AG04449 (cell line): ENCODE measurements at places on chromosomes 1 and 21.

DNA sequence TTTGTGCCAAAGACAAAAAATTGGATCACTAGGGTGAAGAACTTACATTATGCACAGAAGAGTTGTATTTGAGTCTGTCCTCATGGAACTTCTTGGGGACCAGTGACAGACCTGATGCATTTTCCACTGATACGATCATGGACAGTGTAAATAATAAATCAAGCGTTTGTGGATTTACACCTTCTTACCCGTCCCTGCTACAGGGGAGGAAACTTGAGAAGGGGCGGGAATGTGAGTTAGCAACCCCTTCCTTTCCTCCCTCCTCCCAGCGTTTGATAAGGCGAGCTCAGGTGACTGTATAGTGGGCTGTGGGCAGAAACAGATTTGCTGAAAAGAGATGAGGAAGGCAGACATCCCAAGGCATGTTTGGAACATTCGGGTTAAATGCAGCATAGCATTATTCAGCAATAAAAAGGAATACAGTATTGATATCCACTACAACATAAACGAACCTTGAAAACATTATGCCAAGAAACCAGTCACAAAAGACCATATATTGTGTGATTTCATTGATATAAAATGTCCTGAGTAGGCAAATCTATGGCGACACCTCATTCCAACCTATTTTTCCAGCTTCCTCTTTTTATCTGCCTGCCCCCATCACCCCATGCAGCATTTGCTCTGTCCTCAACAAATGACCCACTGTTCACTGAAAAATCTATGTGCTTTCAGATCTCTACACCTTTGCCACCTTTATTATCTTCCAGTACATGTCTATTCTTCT is 128.7 kb downstream of the ZZZ3 start:
- DNase-seq, result no peak

- DNase-seq, result no peak
Measured at GRCh38 chr1:19643602-19644394, at the start of gene NBL1. Gene NBL1 (plus strand): TSS chr1:19644311. CDS start chr1:19655031, 10,720 bp downstream.

GRCh38 chr1:115810609-115811008 is 30.3 kb downstream of the NHLH2 start:
- DNase-seq, result no peak

DNA sequence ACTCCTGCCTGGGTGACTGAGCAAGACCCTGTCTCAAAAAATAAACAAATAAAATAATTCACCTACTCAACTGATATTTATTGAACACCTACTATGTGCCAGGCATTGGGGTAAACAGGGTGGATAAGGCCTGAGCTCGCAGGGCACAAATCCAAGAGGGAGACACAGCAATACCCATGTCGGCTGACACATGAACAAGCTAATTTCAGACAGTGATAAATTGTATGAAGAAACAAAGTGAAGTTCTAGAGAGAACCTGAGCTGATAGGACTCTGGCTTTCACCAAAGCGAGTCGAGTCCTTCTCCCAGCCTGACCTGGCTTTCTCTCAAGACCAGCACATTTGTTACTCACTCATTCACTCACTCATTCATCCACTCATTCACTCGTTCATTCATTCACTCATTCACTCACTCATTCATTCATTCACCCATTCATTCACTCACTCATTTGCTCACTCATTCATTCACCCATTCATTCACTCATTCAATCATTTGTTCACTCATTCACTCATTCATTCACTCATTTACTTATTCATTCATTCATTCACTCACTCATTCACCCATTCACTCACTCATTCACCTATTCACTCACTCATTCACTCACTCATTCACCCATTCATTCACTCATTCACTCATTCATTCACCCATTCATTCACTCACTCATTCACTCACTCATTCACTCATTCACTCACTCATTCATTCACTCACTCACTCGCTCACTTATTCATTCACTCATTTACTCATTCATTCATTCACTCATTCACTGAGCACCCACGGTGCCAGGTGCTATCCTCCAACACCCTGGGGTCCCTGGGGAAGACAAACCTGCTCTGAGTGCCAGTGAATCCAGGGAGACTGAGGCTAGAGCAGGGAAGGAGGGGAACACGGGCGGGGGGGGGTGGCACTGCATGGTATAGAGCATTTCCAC is 37.4 kb upstream of the CASZ1 start:
- DNase-seq, result no peak

DNA sequence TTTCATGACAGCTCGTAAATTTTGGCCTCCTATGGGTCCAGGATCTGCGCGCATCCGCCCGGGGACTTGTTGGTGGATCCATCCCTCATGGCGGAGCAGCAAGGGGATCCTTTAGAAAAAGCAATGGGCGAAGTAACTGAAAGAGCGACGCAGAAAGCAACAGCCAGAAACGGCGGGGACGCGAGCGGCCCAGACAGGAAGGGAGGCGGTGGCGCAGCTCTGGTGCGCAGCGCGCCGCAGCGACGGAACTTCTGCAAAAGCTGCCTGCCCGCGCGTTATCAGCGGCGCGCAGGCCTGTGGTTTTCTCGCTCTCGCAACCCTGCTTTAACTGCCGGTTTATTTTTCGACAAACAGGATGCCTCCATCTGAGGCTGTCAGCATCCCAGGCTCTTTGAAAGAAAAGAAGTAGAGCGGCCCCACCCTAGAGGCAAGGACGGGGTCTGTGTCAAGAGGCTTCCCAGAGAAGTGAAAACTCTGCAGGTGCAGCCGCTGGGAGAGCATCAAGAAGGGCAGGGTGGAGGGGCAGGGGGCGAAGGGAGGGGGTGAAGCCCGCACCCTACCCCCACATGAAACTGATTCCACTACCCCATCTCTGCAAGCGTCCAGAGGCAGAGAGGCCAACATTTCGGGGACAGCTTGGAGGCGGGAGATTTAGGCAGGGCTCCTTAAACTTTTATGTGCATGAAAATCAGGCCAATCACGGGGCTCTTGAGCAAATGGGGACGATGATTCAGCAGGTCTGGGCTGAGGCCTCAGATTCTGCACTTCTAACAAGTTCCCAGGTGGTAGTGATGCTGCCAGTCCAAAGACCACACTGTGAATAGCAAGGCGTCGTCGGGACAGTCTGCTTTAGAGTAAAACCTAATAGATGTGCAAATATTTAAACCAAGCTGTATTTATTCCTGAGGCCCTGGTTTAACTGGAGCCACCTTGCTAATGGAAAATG is 22.2 kb downstream of the RUNX1 start:
- DNase-seq, result no peak

DNA sequence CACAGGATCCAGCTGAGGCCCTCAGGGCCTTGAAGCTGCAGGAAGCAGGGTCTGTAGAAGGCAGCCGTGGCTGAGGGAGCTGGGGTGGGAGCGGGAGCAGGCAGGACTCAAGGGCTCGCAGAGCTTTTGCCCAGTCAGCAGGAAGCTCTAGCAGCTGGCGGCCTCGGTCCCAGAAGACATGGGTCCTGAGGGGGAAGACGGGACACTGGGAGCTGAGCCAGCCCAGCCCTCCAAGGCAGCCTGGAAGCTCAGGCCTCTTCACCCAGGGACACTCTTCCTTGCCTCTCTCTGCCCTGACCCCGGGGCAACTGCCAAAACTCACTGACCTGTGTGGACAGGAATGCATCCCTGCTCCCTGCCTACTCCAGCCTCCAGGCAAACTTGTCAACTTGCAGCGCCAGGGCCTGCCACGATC is 8.9 kb downstream of the ADGRB2 start:
- no peak for DNase-seq

- no peak for DNase-seq
Measured at GRCh38 chr1:20485527-20486456, at the start of gene CAMK2N1. Gene CAMK2N1 (minus strand): TSS chr1:20486210. CDS start chr1:20485379, 831 bp downstream.

DNA sequence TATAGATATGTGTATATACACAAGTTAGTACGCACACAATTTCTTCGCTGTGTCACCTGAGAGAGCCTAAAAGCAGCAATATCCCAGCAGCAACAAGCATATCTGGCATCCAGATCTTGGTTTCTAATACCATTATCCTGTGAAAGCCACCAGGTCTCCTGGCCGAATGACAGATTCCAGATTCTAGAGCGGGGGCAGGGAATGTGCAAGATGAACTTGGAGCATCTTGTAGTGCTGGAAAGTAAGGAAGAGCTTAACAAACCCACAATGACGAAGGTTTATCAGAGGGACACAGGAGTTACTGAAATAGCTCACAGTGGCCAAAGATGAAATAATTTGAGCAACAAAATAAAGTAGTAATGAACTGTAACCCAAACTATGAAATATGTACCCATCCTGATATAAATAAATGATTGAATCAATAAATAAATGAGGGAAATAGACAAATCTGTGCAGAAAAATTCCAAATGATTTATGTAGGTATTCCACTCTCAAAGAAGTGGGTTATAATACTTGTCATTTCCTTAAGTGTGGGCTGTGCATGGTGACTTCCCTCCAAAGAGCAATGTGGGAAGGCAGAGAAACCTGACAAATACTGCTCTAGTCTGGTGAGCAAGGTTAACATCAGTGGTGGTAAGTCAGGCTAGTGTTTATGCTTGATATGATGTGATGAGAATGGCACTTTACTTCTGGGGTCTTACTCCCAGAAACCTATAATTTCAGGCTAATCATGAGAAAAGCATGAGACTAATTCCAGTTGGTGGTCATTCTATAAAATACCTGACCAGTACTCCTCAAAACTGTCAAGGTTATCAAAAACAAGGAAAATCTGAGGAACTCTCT is 67.9 kb downstream of the LRRC8D start:
- DNase-seq, result no peak

DNA sequence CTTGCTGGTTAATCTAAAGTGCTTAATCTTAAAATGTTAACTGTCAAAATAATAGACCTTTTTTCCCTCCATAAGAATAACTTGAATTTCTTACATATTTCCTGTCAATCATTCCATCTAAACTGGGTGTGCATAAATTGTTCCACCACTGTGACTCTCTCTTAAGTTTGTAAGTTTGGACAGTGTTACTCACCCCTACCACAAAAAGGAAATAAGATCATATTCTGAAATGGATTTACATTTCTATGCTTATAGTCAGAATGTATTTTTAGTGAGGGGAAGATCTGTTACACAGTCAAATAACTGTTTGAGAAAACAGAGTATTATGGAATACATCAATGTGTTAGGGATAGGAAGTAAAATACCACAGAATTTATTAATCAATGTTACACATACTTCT is 109.6 kb upstream of the DPYD start:
- no peak for DNase-seq

DNA sequence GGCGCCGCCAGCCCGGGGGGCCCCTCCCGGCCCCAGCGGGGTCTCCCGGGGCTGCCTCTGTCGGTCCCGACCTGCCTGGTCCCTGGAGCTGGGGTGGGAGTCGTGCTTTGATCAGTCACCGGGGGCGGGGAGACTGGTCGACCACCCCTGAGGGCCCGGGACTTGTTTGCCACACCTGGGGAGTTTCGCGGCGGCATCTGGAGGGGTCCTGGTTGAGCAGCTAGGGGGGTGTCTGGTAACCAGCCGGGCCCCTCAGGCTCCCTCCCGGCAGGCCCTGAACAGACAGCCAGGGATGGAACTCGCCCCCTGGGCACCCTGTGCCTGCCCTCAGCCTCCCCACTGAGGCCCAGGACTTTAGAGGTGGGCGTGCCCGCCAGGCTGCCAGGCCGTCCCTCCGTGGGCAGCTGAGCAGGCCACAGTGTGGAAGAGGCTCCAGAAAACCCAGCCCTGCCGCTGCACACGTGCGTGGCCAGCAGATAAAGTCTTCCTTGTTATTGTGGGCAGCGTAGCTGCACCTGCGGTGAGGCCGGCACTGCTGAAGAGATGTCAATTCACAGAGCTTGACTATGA is 13.3 kb upstream of the SAMD11 start:
- DNase-seq, result no peak

DNA sequence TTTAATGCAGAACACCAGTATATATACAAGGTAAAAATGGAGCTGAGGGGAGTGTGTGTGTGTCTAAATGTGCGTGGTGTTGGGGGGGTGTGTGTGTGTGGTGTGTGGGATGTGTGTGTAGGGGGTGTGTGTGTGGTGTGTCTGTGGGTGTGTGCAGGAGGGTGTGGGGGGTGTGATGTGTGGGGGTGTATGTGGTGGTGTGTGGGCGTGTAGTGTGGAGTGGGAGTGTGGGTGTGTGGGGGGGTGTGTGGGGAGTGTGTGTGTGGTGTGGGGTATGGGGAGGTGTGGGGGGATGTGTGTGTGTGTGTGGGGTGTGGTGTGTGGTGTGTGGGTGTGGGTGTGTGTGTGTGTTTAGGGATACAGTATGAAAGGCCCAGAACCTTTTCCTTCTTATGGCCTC is 202.3 kb upstream of the CACYBP start:
- DNase-seq, result no peak

- no peak for DNase-seq
Measured at GRCh38 chr1:205505076-205505729, 734 bp downstream of the CDK18 start.

- no peak for DNase-seq
Measured at GRCh38 chr21:42704861-42705260, 51.4 kb downstream of the PDE9A start.

DNA sequence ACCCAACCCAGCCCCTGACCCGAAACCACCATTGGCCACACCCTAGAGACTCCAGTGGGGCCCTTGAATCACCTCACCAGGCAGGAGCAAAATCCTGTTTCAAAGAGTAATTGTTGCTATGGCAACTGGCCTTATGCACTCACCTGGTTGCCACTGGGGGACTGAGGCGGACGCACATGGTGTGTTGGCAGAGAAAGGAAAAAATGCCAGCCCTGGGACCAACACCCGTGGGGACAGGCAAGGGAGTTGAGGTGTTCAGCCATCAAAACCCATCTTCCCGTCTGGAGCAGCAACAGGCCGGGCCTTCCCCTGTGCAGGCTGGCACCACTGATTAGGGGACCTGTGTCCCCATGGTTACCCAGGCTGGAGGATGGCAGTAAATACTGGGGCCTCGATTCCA is 395.8 kb upstream of the VAMP3 start:
- no peak for DNase-seq

- no peak for DNase-seq
Measured at GRCh38 chr1:54884135-54884586, 2.8 kb downstream of the DHCR24 start.

- no peak for DNase-seq
Measured at GRCh38 chr1:30446095-30446494, 277.3 kb downstream of the MATN1 start.

DNA sequence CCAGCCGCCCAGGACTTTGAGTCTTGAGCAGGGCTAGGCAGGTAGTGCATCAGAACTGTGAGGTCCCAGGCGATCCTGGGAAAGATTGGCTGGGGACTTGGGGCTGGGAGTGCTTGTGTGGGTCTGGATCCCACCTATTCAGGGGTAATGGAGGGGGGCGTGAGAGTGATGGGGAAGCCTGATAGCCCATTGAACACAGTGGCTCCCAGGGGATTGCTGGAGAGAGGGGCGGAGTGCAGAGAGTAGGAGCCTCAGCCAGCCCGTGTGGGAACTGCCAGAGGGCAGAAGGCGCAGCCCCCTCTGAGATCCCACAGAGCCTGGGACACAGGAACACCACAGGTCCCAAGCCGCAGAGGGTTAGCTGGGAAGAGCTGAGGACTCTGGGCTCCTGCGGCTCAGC is 19.3 kb upstream of the PDZK1IP1 start:
- DNase-seq, result no peak

DNA sequence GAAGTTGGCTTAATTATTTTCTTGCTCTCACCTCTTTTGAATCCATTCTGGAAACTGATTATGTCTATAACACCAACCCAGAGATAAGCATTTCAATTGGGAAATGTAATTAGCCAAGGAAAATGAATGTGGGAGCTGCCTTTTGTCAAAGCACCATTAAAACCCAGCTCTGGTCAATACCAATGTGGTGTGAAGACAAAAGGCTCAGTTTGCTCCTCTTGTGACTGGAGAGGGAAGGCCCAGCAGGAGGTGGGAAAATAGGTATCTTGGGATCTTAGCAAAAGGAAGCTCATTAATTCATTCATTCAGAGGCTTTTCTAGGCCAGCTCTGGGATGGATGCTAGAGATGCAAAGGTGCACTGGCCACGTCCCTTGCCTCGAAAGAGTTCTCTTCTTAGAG is 75.0 kb upstream of the SELENON start:
- DNase-seq, result no peak
